ENCODE measurements at places on chromosomes 7 and 10. TPM values are rescaled to one million over a fixed set of nuclear protein-coding genes. Genes with fewer than 3 reads are reported as not detected.

The GOT1 gene
- 46.8 TPM for total RNA-seq

DNA sequence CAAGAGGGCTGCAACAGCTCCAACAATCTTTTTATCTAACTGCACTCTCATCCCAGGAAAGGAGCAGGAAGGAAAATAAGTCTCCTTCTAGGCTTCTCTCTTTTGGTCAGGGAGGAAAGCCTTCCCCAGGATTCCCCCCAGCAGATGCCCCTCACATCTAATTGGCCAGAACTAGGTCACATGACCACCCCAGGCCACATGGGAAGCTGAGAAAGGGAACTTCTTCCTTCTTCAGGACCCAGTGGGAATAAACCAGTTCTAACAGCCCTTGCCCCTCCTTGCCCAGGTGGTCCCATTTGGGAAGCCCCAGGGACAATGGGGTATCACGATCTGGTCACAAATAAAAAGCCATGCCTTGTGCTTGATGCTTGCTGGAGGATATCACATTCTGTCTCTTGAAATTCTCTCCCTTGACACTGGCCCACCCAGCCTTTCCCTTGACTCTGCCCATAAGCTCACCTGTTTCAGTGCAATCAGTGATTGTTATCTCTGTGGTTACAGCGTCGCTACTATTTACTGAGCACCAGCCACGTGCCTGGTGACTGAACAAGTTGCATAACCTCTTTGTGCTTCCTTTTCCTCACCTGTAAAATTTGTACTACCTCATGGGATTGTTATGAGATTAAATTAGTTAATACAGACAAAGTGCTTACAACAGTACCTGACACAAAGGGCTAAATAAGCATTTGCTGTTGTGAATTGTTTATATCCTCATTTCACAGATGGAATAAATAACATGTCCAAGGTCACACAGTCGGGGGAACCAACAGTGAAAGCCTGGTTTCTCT lies 9.0 kb upstream of the TACR2 start:
- H3K4me1 ChIP-seq, result no peaks in the 10 kb centered on the region
- no peak for DNase-seq
- H3K27ac ChIP-seq, result no peak overlapping the region
- peaks cover 2% of the 10 kb centered on the region for H3K27me3 ChIP-seq
- no peaks in the 10 kb centered on the region for H3K36me3 ChIP-seq

The BTBD16 gene
- not detected for total RNA-seq

The TMEM120A gene
- total RNA-seq, result 32.3 TPM

The AGR3 gene
- total RNA-seq, result not detected

- H3K36me3 ChIP-seq, result no peaks in the 10 kb centered on the region
- H3K4me1 ChIP-seq, result no peaks in the 10 kb centered on the region
Measured at GRCh38 chr10:59055045-59055444, 121.4 kb upstream of the PHYHIPL start.

GRCh38 chr7:17333221-17333620 lies 34.8 kb downstream of the AHR start:
- H3K27me3 ChIP-seq, result no peaks in the 10 kb centered on the region
- H3K27ac ChIP-seq, result peak overlapping the region; percentile 43
- peaks cover 36% of the 10 kb centered on the region for H3K36me3 ChIP-seq
- no peak for DNase-seq
- no peak overlapping the region for H3K4me3 ChIP-seq
